Regular cardiac myocyte (primary cell): ENCODE measurements at places on chromosomes 16 and 17. TPM values are rescaled to one million over a fixed set of nuclear protein-coding genes. Genes with fewer than 3 reads are reported as not detected.

The SLC5A10 gene
- total RNA-seq, result under 0.01 TPM in 1 of 2 replicates, not detected in the other

The FAM117A gene
- 0.96 and 3.4 TPM in 2 replicates for total RNA-seq

The FBXO31 gene
- total RNA-seq, result 28.9 and 38.9 TPM in 2 replicates

The KRTAP9-8 gene
- not detected in 2 replicates for total RNA-seq

The SRR gene
- total RNA-seq, result 12.7 and 19.7 TPM in 2 replicates
